Stimulated activated CD4-positive, alpha-beta T cell treated with anti-CD3 and anti-CD28 coated beads, TNF-alpha, amount 100 ng/mL, for 1 hour (primary cell): ENCODE measurements at places on chromosomes 3 and 15.
A peak's percentile ranks its signal among the peaks of the same experiment; 100 is the strongest.

GRCh38 chr15:70658641-70659040 lies 104.7 kb downstream of the UACA start:
- DNase-seq: no peak

DNA sequence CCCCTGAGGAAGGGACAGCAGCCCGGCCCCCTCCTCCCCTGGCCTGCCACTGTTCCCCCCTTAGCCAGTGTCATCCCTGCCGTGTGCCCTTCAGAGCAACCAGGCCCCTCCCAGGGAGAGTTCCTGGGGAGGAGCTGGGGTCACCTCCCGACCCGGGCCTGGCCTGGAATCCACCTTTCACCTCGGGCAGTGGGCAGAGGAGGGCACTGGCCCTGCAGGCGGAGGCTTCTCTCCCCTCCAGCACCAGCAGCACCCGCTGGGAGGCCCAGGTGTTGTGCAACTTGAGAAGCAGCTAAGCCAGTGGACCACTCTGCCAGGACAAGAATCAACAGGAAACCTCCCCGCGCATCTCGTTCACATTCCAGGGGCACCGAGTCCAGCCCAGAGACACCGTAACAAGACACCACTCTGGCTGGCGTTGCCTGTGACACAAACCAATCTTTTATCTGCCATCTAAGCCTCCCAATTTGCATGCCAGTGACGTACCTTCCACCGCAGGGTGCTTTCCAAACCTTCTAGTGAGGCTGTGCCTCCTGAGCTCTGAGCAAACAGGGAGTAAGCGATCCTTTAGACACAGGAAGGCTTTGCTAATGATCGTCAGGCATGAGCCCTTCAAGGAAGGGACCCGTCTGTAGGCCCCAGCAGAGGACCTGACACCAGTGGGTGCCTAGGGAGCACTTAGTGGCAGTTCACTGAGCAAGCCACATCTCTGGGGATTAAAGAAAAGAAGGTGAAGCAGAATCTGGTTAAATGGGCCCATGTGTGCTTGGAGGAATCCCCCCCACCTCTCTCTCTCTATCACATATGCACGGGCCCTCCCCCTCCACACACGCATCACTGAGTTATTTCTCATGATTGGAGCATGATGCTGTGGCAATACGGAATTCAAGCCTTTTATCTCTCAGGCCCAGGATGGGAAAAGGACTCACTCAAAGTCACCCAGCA lies 98.9 kb upstream of the TLE3 start:
- DNase-seq: peak; percentile 4

DNA sequence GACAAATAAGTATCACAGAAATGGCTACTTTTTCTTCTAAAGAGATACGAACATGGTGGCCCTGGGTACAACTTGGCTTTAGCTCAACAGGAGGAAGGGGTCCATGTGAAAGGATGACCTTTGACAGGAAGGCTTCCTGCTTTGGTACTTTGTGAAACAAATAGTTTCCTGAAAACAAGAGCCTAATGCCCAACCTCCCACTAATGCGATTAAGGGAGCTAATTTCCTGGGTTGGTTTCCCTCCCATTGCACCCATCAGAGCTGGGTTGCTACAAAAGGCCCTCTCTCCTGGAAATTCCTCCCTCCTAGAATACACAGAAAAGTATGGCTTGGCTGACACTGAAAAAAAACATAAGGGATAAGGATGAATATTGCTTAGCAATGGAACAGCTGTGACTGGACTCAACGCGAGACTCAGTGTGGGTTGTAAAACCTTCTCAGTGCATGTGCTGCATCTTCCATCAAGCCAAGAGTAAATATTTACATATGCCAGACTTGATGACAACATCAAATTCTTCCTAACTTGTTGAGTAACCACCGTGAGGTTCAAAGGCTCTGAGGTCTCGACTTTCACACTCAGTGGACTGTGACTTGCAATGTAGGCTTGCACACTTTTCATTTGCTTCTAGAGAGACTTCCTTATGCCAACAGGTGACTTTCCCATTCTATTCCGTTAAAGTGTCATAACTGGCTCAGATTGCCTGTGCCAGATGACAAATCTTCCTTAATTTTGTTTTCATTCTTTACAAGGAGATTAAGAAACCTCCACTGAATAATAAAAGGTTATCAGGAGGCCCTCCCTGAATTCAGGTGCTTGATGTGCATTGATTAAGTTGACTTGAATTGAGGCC lies 60.1 kb downstream of the ADAMTS9 start:
- no peak for DNase-seq

GRCh38 chr15:98785807-98786621 lies 137.7 kb downstream of the IGF1R start:
- DNase-seq: no peak

- no peak for DNase-seq
Observed at GRCh38 chr3:5186858-5187155, 700 bp upstream of the EDEM1 start.
